Glomerular endothelial cell (primary cell): ENCODE measurements at places on chromosomes 2 and 18. TPM values are rescaled to one million over a fixed set of nuclear protein-coding genes. Genes with fewer than 3 reads are reported as not detected.

NOSTRIN gene
- 20.1 and 21.3 TPM in 2 replicates for total RNA-seq

CXCR2 gene
- not detected in 2 replicates for total RNA-seq

MAP3K19 gene
- not detected in 2 replicates for total RNA-seq

EFR3B gene
- 0.92 and 1.5 TPM in 2 replicates for total RNA-seq

CYP26B1 gene
- 0.44 and 2.7 TPM in 2 replicates for total RNA-seq

ZNF407 gene
- 9.7 and 14.3 TPM in 2 replicates for total RNA-seq

ADAM23 gene
- 5.8 and 9.9 TPM in 2 replicates for total RNA-seq

DNER gene
- total RNA-seq, result 5.4 and 13.4 TPM in 2 replicates

NGEF gene
- total RNA-seq, result 0.19 and 0.47 TPM in 2 replicates

SPRED2 gene
- 11.9 and 14.6 TPM in 2 replicates for total RNA-seq

SCN9A gene
- 9.3 and 10.0 TPM in 2 replicates for total RNA-seq

KIF3C gene
- 30.7 and 43.6 TPM in 2 replicates for total RNA-seq

SLC5A7 gene
- not detected in 2 replicates for total RNA-seq
